Retinal pigment epithelial cell (primary cell): ENCODE measurements at places on chromosomes 5 and 9.

- DNase-seq: no peak
Measured at GRCh38 chr9:92941861-92942260, 5.5 kb upstream of the FGD3 start.

- DNase-seq: no peak
Measured at GRCh38 chr5:170225326-170226128, 7.3 kb upstream of the C5orf58 start.

DNA sequence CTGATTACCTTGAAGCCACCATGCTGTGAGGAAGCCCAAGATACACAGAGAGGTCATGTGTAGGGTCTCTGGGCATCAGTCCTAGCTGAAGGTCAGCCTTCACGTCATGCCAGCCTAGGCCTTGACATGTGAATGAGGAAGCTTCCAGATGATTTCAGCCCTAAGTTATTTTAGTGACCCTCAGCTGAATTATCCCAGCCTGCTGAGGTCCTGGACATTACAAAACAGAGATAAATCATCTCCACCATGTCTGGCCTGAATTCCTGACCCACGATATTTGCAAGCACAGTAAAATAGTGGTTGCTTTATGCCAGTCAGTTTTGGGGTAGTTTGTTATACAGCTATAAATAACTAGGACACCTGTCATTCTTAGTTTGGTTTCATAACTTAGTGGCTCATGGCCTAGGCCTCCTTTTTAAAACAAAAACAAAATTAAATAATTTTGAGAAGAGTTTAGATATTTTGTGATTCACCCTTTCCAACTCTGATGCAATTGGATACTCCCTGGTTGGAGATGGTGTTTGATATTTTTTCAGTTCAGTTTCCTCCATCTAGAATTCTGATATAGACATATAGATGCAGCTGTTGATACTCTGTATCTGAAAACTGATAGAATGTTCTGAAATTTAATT lies 571.3 kb upstream of the CLINT1 start:
- DNase-seq: no peak

DNA sequence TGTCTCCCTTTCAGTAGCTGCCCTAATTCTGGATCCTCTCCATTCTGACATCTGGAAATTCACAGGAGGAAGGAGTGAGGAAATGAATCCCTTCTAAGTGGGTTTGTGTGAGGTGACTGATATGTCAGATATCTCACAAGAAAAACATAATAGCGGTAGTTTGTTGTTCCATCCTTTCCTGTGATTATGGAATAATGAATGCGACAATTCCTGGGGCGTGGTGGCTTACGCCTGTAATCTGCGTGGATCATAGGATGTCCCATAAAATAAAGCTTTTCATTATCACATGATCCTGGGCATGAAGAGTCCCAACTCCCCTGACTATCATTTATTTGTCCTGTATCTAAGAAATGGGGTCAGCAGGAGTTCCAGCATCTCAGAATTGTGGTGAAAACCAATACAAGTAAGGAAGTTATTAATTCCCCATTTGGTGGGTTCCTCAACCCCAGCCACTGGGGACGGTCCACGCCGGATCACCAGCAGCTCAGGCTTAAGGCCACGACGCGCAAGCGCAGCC lies 375 bp upstream of the C5orf24 start:
- no peak for DNase-seq

DNA sequence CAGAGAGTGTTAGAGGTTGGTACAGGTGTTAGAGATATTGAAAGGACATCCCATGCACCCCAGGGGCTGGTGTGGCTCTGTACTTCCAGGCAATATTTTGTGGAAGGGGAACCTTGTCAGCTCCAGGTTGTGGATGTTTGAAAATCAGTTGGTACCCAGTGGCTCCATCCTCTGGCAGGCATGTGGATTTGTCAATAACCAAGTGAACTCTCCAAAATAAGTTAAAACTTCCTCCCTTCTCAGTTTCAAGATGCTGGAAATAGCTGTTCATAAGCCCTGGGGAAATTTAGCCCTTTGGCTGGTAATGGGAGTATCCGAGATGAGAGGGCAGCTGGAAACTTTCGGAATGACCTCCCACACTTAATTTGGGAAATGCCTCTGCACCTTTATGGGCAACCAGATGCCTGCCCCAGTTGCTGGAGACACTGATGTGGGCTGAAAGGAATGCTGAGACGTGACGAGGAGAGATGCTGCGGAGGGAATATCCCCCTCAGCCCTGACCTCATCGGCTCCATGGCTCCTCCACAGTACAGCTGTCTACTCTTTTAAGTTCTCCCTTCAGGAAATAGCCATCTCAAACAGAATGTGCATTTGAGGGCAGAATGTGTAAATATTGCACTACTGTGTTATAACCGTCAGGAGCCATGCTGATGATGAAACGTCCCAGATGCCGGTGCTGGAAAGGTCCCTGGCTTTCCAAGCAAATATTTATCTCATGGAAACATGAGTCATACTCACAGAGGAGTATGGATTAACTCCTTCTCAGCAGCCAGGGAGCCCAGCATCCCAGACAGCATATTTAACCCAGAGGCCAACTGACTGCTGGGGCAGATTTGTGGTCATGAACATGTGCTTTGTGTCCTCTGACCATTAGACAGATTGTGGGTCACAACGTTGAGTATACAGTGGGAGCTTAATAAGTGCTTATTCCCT lies 29.5 kb downstream of the TGFBI start:
- peak; percentile 92 for DNase-seq

DNA sequence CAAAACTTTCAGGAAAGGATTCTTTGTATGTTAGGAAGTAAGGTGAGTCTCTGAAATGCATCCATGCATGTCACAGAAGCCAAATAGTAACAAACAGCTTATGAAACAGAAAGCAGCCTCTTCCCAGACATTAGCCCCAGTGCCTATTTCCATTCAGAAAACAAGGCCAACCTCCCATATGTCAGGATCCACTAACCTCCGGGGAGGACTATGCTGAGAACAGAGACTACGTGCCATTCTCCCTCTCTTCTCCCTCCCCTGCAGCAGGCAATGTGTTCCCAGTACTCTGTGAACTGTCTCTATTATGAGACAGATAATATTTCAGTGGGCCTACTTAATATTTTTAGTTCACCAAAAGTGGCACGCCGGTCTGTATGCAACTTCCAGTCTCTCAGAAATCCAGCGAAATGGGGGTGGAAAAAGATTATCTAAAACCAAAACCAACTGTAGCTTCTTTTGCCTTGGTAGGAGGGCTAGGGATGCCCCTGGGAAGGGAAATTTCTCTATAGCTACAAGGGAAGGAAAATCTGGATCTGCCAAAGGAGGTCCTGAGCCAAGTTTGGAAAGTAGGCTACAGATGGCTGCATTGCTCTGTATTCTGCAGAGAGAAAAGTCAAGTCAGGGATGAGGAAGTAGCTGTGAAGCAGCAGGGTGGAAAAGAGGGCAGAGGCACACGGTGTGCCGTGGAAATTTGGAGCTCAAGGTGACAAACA lies 42.0 kb downstream of the VLDLR start:
- no peak for DNase-seq

DNA sequence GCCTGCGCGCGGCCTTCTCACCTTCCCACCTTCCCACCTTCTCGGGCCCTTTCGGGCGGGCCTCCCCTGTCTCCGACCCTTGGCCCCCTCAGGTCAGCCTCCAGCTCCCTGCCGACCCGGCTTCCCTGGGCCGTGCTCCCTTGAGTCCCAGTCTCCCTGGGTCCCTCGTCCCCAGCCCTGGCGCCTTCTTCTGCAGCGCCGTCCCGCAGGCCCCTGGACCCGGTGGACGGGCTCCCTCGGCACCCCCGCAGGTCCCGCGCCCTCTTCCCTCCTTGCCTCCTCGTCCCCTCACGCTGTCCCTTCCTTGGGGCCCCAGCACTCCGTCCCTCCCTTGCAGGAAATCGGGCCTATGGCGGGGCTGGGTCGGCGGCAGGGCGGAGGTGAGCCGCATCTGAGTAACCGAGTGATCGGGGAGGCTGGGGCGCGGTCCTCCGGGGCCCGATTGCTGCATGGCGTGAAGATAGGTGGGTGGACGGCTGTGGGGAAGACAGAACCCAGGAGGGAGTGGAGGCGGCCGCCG lies 7.6 kb downstream of the ARPC5L start:
- no peak for DNase-seq

- DNase-seq: no peak
Measured at GRCh38 chr9:15372455-15372854, 50.2 kb upstream of the SNAPC3 start.

DNA sequence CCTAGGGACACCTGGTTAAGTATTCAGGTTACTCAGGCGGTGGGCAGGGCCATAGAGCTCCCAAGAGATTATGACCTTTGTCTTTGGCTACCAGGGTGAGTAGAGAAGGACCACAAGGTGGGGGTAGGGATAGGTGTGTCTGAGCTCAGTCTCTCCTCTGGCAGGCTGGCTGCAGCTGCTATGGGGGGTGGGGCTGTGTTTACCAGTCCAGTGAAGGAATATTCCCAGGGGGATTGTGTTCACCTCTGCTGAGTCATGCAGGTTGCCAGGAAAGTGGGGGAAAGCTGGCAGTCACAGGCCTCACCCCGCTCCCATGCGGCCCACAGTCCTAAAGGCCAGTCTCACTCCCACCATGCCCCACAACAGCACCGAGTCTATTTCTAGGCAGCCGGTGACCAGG lies 53.6 kb upstream of the POU5F2 start:
- DNase-seq: no peak

- DNase-seq: no peak
Measured at GRCh38 chr5:100424017-100424416, 111.2 kb upstream of the FAM174A start.

- no peak for DNase-seq
Measured at GRCh38 chr5:72379936-72380335, 59.8 kb downstream of the PTCD2 start.

DNA sequence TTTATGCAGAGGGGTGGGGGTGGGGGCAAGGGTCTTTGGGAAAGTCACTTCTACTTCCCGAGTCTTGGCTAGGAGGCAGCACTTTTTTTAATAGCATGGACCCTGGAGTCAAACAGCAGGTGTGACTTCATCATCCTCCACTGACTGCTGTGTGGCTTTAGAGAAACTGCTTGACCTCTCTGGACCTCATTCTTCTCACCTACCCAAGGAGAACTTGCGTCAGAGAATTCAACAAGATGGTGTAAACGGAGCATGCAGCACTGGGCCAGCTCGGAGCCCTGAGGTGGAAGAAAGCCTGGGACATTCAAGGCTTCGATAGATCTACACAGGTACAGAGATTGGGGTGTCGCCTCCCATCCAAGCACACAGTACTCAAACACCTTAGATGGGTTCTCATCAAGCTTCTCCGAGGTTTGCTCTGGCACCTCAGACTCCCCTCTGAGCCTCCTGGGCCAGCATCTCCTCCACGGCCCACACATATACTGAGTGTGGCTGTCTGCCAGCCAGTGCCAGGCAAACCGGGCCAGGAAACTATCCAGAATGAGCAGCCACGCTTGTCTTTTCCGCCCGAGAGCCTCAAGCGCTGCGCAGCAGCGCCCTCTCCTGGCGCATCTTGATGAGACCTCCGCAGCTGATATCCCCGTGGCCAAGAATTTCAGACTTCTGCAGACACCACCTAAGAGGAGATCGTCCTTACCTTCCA lies 4.6 kb upstream of the SLC25A48 start:
- no peak for DNase-seq

DNA sequence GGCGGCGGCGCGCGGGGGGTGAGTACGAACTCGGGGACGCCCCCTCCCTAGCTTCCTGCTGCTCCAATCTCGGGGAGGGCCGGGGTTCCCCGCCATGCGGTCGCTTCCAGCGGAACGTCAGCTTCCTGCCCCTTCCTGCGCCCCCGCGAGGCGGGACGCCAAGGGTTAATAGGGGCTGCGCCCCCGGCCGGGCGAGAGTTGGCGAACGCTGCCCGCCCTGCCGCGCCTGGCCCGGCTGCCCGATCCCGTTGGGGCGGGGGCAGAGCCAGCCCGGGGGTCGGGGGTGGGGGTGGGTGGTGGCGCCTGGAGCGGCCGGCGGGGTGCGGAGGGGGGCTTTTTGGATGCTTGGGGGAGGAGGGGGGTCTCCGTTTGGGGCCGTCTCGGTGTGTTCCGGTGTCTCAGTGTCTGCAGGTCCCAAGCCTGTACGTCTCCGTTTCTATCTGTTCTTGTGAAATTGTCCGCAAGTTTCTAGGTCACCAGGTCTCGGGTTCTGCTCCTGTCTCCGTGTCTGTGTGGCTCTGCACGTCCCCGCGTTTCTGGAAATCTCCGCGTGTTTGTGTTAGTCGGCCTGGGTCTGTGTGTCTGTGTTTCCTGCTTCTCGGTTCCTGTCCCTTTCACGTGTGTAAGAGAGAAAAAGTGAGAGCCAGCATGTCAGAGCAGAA lies 789 bp downstream of the COL27A1 start:
- no peak for DNase-seq

- no peak for DNase-seq
Measured at GRCh38 chr9:116059466-116059865, 94.1 kb upstream of the PAPPA start.

GRCh38 chr5:154520861-154521453 lies 42.9 kb upstream of the HAND1 start:
- no peak for DNase-seq

DNA sequence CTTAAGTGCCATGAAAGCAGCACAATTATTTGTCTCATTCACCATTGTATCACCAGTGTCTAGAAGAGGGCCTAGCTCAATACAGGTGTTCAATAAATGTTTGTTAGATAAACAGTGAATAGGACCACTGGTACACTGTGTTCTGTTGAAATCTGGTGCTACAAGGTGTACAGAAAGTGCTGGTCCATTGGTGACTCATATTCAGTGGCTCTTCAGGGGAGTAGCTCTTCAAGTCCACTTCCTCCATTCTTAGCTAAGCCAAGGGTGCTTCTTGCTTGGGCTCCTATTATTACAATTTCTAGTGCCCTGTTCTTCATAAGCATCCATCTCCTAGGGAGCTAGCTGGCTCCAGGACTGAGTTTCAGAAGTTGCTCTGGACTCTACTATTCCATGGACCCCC lies 6.4 kb upstream of the FCHO2 start:
- no peak for DNase-seq

GRCh38 chr5:77133061-77133758 lies 46.1 kb upstream of the ZBED3 start:
- peak; percentile 86 for DNase-seq

- DNase-seq: no peak
Measured at GRCh38 chr5:126280343-126280742, 142.9 kb upstream of the GRAMD2B start.

DNA sequence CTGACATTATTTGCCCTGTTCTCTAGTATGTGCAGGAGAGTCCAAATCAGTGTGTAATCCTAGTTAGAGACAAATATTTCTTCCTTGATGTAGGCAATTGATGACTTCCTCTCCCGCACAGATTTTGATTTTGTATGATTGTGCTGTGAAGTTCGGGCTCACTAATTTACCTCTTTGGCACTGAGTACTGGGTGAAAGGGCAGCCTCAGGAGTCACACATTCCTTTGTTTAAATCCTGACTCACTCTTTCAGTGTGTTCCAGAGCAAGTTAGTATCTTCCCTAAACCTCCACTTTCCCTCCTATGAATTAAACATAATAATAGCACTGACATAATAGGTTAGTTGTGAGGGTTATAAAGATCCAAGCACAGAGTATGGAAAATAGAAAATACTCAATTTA lies 269.7 kb downstream of the ISL1 start:
- DNase-seq: peak; percentile 19

DNA sequence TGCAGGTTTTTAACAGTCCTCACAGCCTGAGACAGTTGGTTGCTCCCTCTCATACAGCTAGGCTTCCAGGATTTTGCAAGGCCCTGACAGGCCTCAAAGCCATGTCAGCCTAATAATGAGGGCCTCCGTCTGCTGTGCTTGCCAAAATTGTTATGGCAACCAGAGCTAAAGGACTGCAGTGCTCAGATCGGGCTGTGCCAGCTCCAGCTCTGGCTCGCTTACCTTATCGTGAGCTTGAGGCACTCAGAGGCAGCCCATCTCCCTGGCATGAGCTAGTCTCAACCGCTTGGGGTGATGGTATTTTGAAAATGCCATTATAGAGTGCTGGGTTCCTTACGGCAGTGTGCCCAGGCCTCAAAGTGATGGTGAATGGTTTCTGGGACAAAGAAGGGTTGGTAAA lies 8.4 kb downstream of the MTAP start:
- no peak for DNase-seq

- no peak for DNase-seq
Measured at GRCh38 chr5:94508461-94509148, 109.8 kb downstream of the KIAA0825 start.
